ENCODE measurements at places on chromosomes 5 and 9. TPM values are rescaled to one million over a fixed set of nuclear protein-coding genes. Genes with fewer than 3 reads are reported as not detected.

MEIKIN gene
- total RNA-seq, result not detected

DIAPH1 gene
- total RNA-seq, result 28.2 TPM

LPAR1 gene
- 47.5 TPM for total RNA-seq

- DNase-seq, result no peak
These were observed 477.6 kb upstream of the CD180 start for GRCh38 chr5:67674159-67674655.

DNA sequence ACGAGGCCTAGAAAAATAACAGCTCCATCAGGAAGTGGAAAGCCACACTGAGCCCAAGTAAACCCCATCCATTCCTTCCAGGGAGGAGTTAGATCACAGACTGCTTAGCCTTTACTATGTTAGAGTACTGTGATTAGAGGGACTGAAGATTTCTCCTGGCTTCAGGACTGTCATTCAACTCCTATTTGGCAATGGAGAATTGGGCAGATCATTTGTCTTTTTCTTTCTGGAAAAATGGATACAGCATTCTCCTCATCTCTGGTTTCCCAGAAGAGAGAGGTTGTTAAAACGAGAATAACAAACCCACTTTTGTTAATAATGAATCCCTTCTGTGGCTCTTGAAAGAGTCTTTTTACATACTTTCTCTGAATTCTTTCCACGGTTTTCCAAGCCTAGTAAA lies 150.4 kb downstream of the GABRB2 start:
- DNase-seq, result peak; percentile 27

DNA sequence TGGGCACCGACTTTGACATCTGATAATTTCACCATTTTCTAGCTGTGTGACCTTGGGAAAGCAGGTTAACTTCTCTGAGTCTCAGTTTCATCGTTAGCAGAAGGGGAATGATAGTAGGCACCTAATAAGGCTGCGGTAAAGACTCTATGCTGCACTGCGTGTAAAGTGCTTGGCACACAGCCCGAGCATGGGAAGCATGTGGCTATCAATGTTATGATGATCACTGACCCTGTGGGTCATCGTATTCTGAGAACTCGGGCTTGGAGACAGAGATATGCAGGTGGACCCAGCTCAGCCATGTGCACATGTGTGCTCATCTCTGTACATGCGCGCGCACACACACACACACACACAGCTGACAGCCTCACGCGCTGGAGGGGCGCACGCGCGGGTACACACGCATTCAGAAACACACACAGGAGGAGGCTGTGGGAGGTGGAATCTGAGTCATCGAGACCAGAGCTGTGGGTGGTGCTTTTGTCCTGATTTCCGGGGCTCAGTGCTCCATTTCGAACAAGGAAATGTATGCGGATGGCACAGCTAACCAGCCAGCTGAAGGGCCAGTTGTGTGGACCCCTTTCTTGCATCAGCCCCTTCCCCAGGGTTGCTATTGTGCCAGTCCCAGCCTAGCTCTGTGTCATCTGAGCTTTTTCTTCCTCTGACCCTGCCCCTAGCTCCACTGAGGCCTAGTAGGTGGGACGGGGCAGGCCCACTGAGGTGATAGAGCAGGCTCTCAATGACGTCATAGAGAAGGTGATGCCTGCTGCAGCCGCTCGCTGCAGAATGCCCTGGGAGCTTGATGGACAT lies 11.1 kb upstream of the ARAP3 start:
- no peak for DNase-seq

- DNase-seq, result peak; percentile 37
These were observed 51.2 kb downstream of the MRPS27 start for GRCh38 chr5:72268753-72269410.

GRCh38 chr9:107927276-107927675 lies 437.7 kb upstream of the KLF4 start:
- DNase-seq, result no peak

GRCh38 chr5:179183481-179183880 lies 123.3 kb downstream of the ZNF354C start:
- no peak for DNase-seq

GRCh38 chr5:113293975-113294310 lies 140.8 kb downstream of the TSSK1B start:
- DNase-seq, result no peak

GRCh38 chr9:95517559-95518425 lies 1.0 kb upstream of the PTCH1 start:
- DNase-seq, result no peak

- peak; percentile 1 for DNase-seq
These were observed 82.6 kb downstream of the OSTF1 start for GRCh38 chr9:75170898-75171360.

DNA sequence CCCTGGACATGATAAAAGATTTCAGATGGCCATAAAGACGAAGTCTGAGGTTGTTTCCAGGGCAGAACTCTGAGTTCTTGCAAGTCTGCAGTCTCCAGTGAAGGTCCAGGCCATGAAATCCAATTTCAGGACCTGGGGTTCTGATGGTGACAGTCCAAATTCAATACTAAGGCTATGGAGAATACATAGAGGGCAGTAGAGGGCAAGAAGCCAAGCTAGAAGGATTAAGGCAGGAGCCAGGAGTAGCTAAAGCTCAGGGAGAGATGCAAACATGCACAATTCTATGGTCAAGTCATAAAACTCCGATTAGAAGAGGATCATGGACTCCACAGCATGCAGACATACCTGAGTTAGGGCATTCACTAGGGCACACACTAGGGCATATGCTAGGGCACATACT lies 11.4 kb downstream of the SLIT3 start:
- DNase-seq, result no peak

- DNase-seq, result peak; percentile 27
These were observed 123.0 kb downstream of the TRIO start for GRCh38 chr5:14266171-14266570.

GRCh38 chr5:41871852-41872251 lies 1.6 kb upstream of the OXCT1 start:
- DNase-seq, result peak; percentile 64

DNA sequence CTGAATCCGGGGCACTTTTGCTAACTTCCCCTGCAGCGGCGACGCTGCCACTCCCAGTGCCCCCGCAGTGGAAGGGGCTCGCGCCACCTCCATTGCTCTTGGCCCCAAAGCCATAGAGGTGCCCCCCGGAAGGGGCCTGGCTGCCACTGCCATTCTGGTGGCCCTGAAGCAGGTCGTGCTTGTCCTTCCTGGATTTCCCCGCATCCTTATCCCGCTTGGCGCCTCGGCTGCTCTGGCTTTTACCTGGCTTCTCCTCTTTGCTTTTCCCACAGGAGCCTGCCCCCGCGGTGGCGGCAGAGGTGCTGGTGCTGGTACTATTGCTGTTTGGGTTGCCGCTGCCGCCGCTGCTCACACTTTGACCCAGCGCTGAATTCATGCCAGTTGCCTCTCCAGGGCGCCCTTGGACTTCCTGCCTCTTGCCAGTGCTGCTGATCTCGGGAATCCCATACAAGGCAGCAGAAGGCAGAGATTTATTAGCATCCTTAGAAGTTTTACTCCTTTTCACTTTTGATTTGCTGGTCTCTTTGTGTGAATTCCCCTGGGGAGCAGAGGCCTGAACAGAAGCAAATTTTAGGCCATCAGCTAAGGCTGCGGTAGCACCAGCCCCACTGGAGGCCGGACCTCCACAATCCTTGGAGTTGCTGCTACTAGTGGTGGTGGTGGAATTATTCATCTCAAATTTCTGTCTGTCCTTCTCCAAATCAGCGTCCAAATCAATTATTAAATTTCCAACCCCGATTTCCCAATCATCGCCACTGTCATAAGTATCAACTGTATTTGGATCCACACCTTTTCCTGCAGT lies 2.1 kb downstream of the ZNF608 start:
- peak; percentile 65 for DNase-seq

DNA sequence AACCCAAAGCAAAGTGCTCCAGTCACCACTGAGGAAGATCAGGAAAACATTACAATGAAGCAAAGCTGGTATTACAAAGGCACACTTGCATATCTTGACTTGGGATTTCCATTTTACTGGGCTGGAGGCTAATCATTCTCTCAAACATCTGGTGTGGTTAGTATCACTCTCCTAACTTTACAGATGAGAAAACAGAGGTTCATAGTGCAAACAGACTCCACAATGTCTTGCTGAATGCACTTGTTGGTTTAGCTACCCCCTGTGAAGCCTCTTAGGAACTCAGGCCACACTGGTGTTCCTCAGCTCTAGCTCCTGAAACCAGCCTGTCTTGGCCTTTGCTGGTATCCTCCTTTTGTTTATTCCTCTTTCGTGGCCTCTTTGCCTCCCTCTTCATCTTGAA lies 29.5 kb upstream of the SMAD5 start:
- DNase-seq, result no peak

Measured in LHCN-M2 (cell line).